Stimulated activated CD4-positive, alpha-beta T cell treated with anti-CD3 and anti-CD28 coated beads, TNF-alpha, amount 100 ng/mL, for 48 hours (primary cell): ENCODE measurements at places on chromosomes 2 and 18.

GRCh38 chr2:20471902-20472559 is 25.2 kb downstream of the RHOB start:
- no peak for DNase-seq

- no peak for DNase-seq
These were observed 127.3 kb downstream of the MSH2 start for GRCh38 chr2:47530105-47530760.

DNA sequence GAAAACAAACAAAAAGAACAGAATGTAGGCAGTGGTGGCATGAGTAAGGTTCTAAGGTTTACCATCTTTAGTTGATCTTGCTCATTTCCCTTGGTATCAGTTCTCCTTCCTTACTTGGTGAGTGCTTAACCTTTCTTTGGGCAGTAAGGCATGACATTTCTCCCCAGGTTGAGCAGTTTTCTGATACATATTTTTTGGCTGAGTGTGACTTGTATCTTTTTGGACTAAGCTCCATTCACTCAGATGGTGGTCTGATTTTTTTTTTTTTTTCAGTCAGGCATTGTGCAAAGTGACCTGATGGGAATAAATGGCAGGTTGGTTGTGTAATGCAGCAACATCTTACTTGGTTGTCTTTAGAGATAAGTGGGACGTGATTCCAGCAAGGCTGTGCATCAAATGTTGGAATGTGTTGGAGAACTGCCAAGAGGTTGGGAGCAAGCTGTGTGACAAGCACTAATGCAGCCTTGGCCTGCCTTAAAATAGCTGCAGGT is 15.1 kb downstream of the SPTBN1 start:
- DNase-seq = no peak

DNA sequence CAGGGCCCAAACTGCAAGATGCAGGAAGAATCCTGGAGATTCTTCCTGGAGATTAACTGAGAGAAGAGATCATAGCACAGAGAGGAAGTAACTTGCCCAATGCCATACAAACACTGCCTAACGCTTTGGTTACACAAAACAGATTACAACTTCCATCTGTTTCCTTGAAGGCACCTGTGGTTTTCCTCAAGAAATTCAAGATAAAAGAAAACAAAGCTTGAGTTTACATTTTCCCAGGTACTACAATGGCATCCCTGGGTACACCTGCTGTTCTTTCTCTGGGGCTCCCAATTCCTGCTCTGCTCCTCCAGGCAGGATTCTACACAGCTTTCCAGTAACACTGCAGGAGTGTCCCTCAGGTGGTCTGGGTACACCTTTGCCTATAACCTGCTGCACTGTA is 781.9 kb upstream of the ID2 start:
- DNase-seq = no peak

GRCh38 chr2:43104763-43105162 is 121.6 kb downstream of the ZFP36L2 start:
- DNase-seq = no peak

GRCh38 chr2:150888337-150888736 is 373.3 kb downstream of the RBM43 start:
- DNase-seq = no peak

- no peak for DNase-seq
These were observed 1240.8 kb upstream of the CRIM1 start for GRCh38 chr2:35114765-35115164.

- DNase-seq = no peak
These were observed 194.3 kb downstream of the MTX2 start for GRCh38 chr2:176463546-176463945.

DNA sequence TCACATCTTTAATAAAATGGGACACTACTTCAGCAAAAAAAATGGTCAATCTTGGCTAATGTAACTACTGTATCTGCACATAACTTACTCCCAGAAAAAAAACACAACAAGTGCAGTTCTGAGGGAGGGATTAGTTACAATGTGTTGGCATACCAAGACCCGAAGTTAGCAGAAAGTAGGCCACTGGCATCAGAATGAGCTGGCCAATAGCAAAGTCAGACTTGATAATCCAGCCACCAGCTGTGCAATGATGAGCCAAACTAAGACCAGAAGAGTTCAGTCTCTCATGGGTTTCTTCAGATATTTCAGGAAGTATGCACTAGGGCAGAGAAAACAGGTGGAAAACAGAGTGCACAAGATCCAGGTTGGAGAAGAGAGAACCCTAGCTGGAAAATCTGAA is 65.3 kb downstream of the OLA1 start:
- no peak for DNase-seq

DNA sequence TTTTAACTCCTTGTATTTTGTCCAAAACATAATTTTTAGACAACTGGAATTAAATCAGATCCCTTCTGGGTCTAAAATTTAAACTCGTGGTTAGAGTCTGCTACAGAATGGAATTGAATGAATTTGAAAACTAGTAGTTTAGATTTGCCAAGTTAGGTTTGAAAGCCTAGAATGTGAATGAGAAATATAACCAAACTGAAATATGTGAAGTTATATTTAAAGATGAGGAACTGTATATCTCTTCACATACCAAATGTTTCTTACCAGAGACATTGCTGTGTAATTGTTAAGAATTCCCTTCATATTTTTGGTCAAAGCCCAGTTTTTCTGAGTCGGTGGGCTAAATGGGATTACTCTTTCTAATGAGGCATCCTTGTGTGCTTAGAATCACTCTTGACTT is 74.2 kb downstream of the LPIN1 start:
- no peak for DNase-seq

GRCh38 chr2:45195916-45196315 is 186.7 kb upstream of the SIX2 start:
- no peak for DNase-seq

- no peak for DNase-seq
These were observed 3.5 kb downstream of the PELI1 start for GRCh38 chr2:64140665-64141200.

DNA sequence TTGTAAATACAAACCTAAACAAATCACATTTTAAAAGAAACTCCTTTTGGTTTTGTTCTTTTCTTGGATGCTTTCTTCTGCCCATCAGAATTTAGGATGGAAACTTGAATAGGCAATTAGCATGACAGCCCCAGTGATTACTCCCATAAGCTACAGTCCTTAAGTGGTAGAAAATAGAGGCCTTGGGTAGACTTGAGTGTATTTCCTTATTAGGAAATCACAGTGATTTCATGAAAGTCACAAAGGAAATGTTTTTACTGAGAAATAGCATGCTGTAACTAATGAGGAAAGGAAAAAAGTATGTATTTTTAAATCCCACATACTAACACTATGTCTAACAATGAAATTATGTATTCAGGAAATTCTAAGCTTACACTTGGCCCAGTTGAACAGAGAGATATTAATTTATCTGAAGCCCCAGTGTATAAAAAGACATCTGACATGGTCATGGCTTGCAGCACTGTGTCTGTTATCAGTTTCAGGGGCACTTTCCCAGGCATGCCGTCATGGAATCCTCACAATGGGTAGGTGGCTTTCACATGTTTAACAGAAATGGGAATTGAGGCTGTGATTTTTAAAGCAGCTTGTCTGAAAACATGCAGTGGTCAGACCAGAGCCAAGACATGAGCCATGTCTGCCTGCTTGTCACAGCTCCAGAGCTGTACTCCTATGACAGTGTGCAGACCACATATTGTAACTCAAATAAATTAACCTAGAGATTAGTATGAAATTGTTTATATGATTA is 79.7 kb upstream of the TRIB2 start:
- DNase-seq = no peak

- DNase-seq = no peak
These were observed 88.4 kb upstream of the NPAS2 start for GRCh38 chr2:100731535-100731981.

DNA sequence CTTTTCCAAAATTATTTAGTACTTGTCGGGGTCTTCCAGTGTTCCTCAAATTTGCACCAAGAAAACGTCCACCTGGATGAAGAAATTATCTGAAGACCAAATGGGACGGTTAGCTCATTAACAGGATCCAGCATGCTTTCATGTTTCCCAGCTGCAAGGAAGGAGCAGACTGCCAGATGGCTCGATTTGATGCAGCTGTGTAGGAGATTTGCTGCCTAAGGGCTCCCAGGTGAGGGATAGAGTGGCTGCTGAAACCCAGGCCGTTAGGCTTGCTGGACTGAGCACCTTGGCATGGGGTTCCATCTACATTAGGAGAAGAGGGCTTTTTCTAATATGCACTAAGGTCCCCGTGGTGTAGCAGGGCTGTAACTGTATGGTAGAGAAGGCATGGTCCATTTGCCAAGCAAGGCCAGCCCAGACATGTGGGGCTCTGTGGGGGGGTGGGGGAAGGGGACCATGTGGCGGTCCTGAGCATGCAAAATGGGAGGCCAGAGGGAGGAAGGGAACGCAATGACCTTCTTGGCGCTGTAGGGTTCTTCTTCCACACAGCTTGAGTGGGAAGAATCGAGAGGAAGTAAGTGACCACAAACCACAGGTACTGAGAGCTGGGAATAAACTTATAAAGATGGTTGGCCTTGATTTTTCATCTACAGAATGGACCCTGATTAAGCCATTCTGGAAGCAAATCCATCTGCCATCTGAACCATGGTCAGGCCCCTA is 144.0 kb downstream of the TMEM163 start:
- DNase-seq = no peak

- DNase-seq = no peak
These were observed 148.3 kb downstream of the PLCL1 start for GRCh38 chr2:197952540-197953202.

- DNase-seq = no peak
These were observed 25.2 kb upstream of the RGPD4 start for GRCh38 chr2:107801498-107801897.

GRCh38 chr2:63875131-63875527 is 33.4 kb downstream of the UGP2 start:
- DNase-seq = no peak

GRCh38 chr2:177257471-177257870 is 7.1 kb downstream of the NFE2L2 start:
- no peak for DNase-seq

GRCh38 chr18:79637921-79638909 is 41.4 kb upstream of the CTDP1 start:
- DNase-seq = no peak

- DNase-seq = no peak
These were observed 165.5 kb downstream of the TTC32 start for GRCh38 chr2:19736191-19736831.

GRCh38 chr2:123771928-123772632 is 253.0 kb upstream of the CNTNAP5 start:
- DNase-seq = no peak

GRCh38 chr2:120936476-120937334 is 201.0 kb downstream of the GLI2 start:
- no peak for DNase-seq

DNA sequence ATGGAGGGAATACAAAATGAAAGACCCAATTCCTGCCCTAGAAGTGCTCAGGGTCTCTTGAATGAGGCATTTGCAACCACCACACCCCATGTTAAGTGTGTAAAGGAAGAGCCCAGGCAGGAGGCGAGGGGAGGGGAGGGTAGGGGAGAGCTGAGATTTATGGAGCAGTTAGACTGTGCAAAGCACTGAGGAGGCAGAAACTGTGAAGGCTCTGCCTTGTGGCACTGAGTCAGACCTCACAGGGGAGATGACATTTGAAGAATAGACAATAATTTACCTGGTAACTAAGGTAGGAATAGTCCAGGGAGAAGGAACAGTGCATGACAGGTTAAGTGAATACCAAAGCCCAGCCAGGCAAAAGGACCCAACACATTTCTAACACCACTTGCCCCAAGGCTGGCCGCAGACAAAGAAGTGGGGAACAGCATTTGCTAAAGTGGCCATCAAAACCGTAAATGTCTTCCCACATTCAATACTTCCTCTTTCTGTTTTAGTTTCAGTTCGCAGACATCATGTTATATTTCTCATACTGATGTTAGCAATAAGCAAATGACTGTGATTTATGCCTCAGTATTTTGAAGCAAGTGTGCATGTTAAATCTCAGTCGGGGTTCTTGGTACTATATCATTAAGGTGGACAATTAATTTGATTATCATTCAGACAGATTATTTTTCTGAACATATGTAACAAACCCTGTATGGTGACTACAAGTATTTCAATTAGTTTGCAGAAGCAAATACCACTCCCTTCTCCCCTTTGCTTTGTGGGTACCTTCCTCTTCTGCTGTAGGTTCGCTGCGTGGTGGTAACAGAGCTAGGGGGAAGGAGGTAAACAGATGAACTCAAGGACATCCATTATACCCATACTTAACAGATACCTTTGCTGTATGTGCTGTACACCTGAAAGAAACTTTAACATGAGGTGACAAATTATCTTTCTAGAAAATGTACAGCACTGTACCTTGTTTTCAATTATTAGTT is 27.5 kb downstream of the CDH20 start:
- DNase-seq = no peak

- no peak for DNase-seq
These were observed 189.8 kb upstream of the SALL3 start for GRCh38 chr18:78789850-78790249.

DNA sequence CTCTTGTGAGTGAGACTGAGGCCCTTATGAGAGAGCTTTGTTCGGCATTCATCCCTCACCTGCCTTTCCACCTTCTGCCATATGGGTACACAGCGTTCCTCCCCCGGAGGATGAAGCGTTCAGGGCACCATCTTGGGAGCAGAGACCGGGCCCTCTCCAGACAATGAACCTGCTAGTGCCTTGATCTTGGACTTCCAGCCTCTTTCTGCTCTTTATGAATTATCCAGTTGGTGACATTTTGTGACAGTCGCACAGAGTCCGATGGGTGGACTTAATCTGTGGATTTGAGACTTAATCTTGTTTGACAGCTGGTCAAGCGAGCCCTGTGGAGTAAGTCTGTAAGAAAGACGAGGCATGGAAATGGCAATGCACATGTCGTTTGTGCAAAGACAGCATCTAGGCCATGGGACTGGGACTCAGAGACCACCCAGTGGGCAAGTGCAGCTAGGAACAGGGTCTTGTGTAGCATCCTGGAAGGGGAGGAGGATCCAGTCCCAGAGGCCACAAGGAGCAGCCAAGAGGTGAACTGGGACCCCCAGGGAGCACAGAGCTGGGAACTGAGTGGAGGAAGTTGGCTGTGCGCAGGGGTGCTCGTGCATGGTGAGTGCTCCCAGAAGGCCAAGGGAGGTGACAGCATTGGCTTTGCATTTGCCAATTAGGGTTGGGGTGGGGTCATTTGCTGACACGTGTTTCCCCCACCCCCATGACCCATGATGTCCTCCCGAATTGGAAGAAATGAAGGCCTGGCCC is 69.5 kb upstream of the HDAC4 start:
- no peak for DNase-seq

DNA sequence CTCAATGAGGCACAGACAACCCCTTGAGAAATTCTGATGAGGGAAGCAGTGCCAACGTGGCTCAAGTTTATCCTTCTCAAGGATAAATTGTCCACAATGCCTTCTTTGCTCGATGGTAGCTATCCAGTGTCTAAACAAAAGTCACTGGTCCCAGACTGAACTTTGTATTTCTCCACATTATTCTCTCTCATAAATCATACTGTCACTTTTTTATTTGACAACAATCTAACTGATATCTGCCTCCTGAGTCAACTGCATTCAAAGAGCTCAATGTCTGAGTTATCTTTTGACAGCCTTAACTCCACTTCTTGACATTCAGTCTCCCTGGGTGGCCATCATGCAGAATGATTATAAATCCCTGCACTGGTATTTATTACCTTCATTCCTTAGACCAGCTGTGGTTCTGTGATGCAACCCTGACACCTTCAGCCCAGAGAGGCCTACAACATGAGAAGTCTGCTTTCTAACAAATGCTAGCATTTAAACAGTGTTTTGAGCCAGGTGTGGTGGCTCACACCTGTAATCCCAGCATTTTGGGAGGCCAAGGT is 38.2 kb downstream of the IMMT start:
- no peak for DNase-seq
